ENCODE measurements at places on chromosomes 4 and X.

DNA sequence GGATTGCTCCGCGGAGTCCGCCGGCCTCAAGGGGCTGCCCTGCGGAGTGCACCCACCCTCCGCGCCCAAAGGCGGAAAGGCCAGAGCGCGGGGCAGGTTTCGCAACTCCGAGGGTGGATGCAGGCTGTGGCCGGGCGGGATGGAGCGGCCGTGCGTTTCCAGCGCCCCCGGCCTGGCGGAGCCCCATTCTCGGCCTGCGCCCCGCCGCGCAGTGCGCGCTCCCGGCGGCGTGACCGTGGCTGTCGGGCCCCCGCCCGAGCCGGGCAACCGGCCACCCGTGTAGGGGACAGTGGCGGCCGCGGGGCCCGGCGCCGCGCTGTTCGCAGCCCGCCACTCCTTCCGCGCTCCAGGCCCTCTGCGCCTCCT is 331 bp downstream of the SETD7 start:
- DNase-seq: no peak

DNA sequence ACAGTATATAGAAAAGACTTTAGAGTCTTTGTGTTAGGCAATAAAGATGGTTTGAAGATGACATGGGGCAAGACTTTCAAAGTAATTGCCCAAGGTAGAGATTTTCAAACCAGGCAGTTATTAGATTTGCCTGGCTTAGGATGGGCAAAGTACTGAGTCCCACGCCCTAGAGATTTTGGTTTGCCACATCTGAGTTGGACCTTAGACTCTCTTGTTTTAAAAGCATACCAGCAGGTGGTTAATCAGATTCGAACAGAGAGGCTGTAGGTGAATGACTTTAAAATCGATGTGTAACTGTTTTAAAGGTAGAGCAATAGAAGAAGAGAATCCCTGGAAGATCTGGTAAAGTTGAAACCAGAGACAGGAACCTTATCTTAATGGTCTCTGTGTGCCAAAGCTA is 121.5 kb downstream of the RAPGEF2 start:
- DNase-seq: no peak

- DNase-seq: no peak
Measured at GRCh38 chrX:22516893-22517292, 244.2 kb downstream of the CBLL2 start.

DNA sequence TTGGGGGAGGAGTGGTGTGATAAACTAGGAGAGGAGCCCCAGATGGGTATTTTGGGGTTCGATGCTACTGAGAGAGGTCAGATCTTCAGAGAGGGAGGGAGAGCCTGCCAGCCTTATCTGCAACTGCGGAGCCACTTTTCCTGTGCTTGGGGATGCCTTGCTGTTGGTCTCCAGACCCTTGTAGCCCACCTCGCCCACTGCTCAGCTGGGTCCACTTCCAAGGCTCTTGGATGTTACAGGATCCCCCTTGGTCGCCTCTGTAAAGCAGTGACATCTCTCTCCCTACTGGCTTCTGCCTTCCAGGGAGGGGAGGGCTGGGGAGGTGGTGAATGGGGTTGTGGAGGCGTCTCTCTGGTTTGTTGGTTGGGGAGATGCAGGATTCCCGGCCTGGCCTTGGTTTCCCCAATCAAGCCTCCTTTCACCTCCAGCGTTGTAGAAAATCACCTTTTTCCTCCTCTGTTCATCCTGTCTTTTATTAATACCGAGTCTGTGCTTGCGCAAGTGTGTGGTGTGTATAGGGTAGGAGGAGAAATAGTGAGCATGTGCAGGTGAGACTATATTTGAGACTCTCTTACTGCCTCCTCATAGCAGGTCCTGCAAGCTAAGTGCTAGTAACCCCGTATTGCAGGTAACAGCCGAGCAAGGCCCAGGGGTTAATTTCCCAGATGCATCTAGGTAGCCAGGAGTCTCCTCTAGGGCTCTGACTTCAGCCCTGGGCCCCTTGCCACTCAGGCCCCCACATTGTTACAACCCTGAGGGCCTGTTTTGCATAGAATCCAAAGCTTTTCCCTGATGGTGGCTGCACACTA is 337.4 kb downstream of the ARHGAP10 start:
- no peak for DNase-seq

GRCh38 chrX:12229986-12230385 is 91.7 kb downstream of the FRMPD4 start:
- no peak for DNase-seq

GRCh38 chrX:11908371-11908770 is 150.3 kb downstream of the MSL3 start:
- no peak for DNase-seq

Data from CD4-positive, alpha-beta T cell treated with Interferon gamma for 1 hour (primary cell).